ENCODE measurements at places on chromosomes 3 and 15. TPM values are rescaled to one million over a fixed set of nuclear protein-coding genes. Genes with fewer than 3 reads are reported as not detected.

ALDH1L1 gene
- polyA plus RNA-seq: not detected

CACNA2D2 gene
- polyA plus RNA-seq: 0.15 TPM

TNFSF10 gene
- polyA plus RNA-seq: 35.6 TPM

ARPIN gene
- 9.0 TPM for polyA plus RNA-seq

ATP13A5 gene
- not detected for polyA plus RNA-seq

CCR9 gene
- polyA plus RNA-seq: not detected

GATM gene
- polyA plus RNA-seq: 0.16 TPM

CLDN16 gene
- polyA plus RNA-seq: not detected

PRSS50 gene
- not detected for polyA plus RNA-seq

COL8A1 gene
- 581 TPM for polyA plus RNA-seq

ALG1L2 gene
- not detected for polyA plus RNA-seq

CAMK1 gene
- 28.4 TPM for polyA plus RNA-seq

CHRD gene
- polyA plus RNA-seq: 0.54 TPM

CCR1 gene
- polyA plus RNA-seq: not detected

ADGRG7 gene
- polyA plus RNA-seq: not detected

SLCO3A1 gene
- polyA plus RNA-seq: 1.2 TPM

DNA sequence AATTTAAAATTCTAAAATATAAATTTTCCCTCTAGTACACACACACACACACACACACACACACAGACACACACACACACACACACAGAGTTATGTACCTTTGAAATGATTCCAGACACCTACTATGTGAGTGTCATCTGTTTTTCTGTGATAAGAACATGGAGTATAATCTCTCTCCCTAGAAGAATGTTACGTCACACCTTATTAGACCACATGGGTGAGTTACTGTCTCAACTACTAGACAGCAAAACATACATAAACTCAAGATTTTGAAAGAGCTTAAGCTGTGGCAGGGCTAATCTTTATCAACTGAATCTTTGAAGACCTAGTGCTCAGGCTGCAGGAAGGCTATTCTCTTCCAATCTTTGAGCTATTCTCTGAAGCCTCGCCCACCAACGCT is 385.9 kb upstream of the BCHE start:
- no peak for DNase-seq

DNA sequence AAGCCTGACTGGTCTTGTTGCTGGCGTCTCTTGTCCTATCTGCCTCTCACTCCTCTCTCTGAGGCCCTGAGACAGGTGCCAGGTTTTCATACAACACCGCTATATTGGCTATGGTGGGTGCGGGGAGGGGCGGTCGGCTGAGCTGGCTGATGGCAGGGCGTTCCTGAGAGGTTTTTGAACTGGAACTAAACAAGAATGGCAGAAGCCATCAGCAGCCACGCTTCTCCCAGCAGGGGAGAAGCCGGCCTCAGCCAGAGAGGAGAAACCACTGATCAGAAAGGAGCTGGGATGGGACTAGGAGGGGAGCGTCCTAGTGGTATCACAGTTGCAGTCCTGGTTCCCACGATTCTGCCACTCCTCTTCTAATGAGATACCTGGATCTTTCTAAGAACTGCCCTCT is 89.9 kb upstream of the PRR23E start:
- DNase-seq: no peak

- DNase-seq: no peak
These were observed 12.5 kb upstream of the NR1D2 start for GRCh38 chr3:23932571-23932970.

DNA sequence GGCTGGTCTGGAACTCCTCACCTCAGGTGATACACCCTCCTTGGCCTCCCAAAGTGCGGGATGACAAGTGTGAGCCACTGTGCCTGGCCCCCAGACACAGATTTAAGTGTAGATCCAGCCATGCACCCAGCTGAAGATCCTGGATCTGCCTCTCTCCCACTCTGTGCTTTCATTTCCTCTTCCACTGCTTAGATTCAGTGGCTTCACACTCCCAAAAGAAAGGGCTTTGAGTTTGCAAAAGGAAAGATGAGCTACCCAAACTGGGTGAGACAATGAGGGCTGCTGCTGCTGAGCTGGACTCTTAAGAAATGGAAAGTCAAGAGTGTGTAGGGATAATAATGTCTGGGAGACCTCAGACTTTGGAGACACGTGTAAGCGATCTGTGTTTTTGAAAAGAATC is 45.5 kb downstream of the ISG20 start:
- DNase-seq: no peak

GRCh38 chr3:71926262-71926600 is 141.3 kb upstream of the PROK2 start:
- DNase-seq: no peak

GRCh38 chr15:72140088-72140487 is 21.9 kb downstream of the SENP8 start:
- DNase-seq: no peak

- peak; percentile 79 for DNase-seq
These were observed 57.0 kb downstream of the NEK10 start for GRCh38 chr3:27312044-27312668.

DNA sequence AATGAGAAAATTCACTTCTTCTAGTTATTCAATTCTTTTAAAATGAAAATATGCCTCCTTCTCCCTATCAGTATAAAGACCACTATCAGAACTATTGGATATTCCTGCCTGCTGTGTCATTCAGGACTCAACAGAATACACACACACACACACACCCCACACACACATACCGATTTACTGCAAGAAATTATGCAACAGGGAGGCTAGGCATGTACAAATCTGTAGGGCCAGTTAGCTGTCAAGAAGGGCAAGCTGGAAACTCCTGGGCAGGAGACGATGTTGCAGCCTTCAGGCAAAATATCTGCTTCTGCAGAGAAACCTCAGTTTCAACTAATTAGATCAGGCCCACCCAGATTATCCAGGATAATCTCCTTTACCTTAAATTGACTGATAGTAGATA is 13.9 kb upstream of the RYR3 start:
- no peak for DNase-seq

DNA sequence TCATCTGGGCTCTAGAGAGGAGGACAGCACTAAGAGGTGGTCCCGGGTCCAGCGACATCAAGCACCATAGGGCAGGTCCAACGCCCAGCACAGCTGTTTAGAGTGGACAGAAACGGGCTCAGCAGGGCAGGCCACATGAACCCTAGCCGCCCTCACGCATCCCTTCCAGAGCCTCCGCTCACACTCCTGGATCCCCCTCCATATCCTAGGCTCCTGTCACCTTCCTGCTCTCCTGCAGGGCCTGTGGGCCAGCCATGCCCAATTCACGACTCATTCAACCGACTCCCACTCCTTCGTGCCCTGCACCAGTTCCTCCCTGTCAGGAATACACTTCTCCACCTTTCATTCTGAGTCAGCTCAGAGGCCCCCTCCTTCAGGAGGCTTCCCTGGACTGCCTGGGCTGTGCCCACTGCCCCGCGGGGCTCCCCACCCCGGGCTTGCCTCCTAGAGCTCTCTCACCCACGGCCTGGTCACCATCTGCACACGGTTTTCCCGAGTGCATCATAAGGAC is 90.2 kb downstream of the LINGO1 start:
- DNase-seq: no peak

DNA sequence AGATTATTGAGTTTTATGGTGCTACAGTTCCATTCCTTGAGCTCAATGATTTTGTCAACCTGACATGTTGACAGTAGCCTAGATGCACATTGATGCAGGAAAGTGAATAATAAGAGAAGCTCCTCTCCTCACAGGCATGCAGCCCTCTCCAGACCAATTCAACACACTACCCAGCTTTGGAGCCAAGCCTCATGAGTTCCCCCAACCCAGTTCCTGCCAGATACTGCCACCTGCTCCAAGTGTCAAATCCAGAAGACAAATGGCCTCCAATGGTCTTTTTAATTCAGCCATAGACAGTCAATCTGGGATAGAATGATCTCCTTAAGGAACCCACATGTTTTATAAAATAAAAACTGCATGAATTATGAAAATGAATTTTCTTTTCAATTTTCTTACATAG is 83.7 kb upstream of the ARHGEF3 start:
- DNase-seq: no peak

DNA sequence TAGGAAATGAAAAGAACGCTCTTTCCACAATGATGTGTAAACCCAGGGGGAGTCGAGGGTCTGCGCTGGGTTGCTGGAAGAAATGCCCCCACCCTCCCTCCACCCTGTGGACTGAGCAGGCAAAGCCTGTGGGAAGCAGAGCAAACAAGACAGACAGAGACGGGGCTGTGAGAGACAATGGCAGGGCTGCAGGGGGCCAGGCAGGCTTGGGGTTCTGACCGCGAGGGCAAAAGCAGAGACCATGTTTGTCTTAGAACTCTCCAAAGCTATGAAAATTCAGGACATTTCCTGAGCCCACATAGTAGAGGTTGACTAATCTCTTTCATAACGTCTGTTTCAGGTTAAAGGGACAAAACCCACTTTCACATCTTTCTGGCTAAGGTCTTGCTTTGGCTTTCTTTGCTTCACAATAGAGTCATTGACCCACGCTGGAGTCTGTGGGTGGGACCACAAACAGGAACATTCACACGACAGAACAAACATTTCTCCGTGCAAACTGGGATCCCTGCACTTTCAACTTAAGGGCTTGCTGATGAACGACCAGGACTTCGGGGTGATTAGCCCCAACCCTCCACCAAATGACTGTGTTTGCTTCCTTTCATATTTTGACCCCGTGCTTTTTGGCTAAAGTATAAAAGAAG is 156.0 kb upstream of the TPM1 start:
- DNase-seq: peak; percentile 37

- DNase-seq: peak; percentile 98
These were observed at the start of gene CRTAP for GRCh38 chr3:33113772-33114621. Gene CRTAP (plus strand): TSS chr3:33114014. CDS start chr3:33114078, 64 bp downstream.

DNA sequence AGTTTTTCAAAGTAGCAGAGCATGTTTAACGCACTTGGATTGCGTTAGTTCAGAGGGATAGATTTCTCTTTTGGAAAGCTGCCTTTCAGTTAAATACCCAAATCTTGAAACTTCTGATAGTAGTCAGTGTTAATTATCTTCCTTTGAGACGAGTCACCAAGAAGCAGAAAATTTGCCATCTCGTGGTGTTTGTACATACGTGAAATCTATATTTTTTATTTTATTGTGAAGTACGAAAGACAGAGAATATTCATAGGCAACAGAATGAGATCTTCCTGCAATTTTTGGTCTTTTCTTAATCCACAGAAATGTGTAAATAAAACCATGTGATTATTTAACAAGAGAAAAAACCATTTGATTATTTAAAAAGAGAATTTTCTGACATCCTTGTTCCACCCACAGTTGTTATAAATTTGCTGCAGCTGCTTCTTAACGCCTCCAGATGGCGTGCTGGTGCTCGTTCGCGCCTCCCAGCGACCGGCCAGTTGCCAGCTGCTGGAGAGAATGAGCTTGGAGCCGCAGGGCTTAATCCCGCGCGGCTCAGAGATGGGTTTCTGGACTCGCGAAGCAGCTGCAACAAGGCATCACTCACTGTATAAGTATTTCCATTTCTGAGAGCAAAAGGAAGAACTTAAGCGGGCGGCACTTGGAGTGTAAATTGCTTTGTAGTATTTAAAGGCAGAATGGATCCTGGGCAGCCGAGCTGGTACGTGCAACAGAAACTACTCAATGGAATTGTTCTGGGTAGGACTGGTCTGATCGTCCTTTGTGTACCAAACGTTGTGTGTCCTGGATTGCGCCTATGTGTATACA is 10.5 kb upstream of the SLITRK3 start:
- DNase-seq: peak; percentile 64

- DNase-seq: no peak
These were observed 6.5 kb downstream of the PDCD10 start for GRCh38 chr3:167728176-167728575.

GRCh38 chr15:93066224-93066681 is 22.8 kb downstream of the RGMA start:
- no peak for DNase-seq

GRCh38 chr3:152146461-152146860 is 122.3 kb upstream of the MBNL1 start:
- no peak for DNase-seq

DNA sequence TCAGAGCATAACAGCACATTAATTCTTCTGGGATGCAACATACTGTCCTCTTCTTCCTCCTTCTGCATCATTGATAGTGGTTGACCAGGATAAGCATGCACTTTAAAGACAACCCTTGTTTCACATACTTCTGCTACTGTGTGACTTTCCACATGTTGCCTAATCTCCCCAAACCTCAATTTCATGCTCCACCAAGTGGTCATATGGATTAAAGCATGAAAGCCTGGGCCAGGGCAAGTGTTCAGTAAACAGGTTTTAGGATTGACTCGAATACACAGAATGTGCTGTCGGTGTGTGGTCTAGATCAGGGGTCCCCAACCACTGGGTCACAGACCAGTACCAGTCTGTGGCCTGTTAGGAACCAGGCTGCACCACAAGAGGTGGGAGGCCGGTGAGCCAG is 22.5 kb upstream of the BFSP2 start:
- peak; percentile 52 for DNase-seq

GRCh38 chr3:124804875-124805274 is 74.6 kb downstream of the UMPS start:
- no peak for DNase-seq

DNA sequence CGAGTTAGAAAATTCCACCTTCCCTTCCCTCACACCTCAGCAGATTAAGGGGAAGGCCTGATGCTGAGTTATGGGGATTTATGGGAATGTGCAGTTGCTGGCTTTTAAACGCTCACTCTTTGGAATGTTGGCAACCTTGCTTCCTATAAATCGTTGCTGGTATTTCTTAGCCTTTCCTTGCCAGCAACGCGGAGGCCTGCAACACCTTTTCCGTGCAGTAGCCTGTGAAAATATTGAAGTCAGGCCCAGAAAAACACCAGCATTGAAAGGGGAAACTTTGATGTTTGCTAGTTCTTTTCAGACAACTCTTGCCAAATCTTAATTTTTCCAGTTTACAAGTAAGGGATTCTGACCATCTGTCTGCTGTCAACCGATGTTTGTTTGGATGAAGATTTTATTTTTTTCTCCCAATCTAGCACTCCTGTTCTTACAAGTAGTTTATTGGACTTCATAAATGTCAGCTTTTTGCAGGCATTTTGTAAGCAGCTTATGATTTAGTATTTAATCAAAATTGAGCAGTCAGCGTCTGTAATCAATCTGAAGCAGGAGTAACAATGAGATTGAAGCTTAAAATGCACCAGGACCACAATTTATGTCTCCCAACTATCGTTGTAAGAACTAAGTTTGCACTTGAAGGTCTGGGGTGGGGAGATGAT is 251.0 kb downstream of the RPLP1 start:
- peak; percentile 56 for DNase-seq

- no peak for DNase-seq
These were observed 223.0 kb downstream of the EPHA6 start for GRCh38 chr3:97037294-97037943.

- no peak for DNase-seq
These were observed 44.9 kb downstream of the FGF7 start for GRCh38 chr15:49467746-49468480.

DNA sequence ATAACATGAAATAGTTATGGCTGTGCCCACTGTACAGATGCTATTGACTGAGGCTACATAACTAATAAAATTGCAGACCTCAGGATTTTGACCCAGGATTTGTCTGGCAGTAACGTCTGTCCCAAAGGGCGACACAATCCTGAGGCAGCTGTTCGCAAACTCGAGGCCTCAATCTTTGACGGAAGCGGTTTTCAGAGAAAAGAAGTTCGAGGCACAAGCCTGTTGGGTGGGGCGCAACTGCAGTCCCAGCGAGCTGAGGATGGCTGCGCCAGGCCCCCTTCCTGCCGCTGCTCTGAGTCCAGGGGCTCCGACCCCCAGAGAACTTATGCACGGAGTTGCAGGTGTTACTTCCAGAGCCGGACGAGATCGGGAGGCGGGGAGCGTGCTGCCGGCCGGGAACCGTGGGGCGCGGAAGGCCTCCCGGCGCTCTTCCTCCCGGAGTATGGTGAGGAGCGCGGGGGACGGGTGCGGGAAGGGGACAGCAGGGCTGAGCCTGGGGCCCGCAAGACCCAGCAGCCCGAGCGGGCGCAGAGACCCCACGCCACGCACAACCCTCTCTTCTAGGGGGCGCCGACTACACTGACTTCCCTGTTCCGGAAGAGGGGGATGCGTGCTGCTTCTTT is at the start of gene PARP15:
Gene PARP15 (plus strand): TSS at position 242 of the 623 bp plus-strand sequence. CDS start 18 bp downstream, at position 260.
- DNase-seq: peak; percentile 24

All from endothelial cell of umbilical vein (primary cell).